ENCODE measurements at places on chromosomes 16 and 17.
A peak's percentile ranks its signal among the peaks of the same experiment; 100 is the strongest.

- DNase-seq = no peak
Observed at GRCh38 chr16:82730901-82731300, 104.1 kb downstream of the CDH13 start.

DNA sequence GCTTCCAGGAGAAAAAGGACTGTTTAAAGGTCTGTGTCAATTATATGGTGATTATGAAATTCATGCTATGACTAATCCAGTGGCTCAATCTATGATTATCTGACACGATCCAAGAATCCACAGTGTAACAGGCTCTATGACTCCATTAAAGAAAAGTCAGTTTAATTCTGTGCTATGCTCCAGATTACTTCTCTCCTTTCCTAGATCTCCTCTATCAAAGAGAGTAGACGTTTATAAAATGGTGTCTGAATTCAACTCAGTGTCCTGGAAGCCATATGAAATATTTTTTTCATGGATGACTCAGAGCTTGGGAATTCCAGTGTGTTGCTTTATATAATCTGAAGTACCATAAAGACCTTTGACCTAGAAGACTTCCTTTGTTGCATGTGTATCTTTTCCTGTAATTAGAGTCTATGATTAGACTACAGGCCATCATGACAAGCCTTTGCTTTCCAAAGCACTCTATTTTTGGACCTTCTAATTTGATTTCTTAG, 27.0 kb upstream of the NF1 start:
- DNase-seq = peak; percentile 90

GRCh38 chr17:8695241-8695640, 49.4 kb downstream of the CCDC42 start:
- no peak for DNase-seq

DNA sequence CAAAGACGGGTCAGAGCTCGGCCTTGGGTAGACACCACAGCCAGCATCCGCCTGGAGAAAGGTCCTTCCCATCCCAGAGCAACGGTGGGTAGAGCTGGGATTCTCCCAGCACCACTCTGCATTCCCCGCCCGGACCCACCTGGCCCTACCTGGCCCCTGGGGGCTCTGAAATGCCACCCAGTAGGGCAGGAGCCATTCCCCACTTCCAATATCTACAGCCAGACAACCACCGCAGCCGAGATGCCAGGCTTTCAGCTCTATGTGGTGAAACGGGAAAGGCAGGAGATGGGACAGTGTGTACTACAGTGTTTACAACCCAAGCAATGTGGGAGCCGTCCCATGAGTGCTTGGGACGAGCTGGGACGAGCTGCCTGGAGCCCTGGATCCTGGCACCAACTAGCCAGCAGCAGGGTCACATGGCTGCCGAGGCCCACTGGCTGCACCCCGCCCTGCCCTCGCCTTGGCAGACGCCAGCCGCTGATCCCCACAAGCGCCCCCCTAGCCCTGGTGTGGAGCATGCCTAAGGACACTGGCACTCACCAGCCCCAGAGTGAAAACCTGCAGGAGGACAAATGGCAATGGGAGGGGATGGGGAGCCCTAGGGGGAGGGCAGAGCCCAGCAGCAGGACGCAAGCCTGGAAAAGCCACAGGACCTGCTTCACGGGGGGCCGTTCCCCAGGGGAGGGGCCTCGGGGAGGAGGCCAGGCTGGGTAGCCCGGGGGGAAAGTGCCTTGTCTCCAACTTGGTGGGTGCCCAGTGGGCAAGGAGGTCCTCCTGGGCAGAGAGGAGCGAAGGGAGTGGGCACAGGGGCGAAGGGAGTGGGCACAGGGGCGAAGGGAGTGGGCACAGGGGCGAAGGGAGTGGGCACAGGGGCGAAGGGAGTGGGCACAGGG, 13.5 kb downstream of the TMC6 start:
- DNase-seq = no peak

GRCh38 chr17:13592427-13592826, 9.3 kb downstream of the HS3ST3A1 start:
- DNase-seq = no peak

GRCh38 chr16:84914273-84914672, 94.5 kb downstream of the CRISPLD2 start:
- DNase-seq = no peak

DNA sequence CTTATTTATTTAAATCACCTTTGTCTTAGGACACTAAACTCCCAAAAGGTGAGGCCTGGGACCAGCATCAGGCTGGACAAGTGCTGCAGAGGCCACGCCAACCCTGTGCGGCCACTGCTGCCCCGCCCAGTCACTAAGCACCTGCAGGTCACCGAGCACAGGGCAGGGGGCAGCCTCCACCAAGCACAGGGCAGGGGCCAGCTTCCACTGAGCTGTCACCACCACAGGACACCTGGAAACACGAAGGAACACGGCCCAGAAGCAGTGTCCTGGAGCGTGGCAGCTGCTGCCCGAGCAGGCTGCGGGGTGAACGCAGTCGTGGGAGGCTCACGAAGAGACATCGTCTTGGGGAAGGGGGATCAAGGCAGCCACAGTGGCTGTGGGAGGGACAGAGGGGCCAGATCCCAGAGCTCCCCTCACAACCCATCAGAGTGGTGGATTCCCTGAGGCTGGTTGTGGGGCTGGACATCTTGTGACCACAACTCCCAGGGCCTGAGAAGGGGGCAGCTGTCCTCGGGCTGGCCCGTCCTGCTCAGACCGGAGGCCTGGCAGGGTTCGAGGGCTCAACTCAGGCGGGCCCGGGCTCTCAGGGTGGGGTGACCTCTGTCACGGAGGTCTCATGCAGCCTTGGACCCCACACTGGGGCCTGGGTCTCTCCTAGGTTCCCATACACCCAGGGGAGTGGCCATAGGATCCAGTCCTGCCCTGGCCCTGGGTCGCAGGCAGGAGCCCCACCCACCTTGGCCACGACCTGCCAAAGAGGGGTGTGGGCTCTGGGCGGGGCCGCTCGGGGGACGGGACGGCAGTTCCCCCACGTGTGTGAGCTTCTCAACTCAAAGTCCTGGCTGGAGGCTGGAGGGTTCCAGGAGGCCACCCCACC, 18.7 kb downstream of the RAB40B start:
- DNase-seq = no peak

GRCh38 chr16:23858542-23858941, 22.8 kb downstream of the PRKCB start:
- no peak for DNase-seq

DNA sequence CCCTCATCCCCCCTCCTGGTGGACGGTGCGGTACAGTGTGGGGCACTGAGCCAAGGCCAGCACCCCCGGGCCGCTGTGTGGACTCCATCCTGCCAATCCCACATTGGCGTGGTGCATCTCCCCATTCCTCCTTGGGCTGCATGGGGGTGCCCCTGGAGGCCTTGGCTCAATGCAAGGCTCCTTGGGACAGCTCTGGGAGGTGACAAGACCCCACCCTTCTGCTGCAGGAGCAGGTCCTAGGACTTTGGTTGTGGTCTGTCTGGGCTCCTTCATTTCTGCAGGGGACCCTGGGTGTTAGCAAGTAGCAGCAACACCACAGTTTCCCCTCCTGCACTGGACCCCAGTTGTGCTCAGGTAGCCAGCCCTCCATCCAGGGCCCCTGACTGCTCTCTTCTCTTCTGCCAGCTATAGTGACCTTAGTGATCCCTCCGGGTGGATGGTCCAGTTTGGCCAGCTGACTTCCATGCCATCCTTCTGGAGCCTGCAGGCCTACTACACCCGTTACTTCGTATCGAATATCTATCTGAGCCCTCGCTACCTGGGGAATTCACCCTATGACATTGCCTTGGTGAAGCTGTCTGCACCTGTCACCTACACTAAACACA, 1.3 kb downstream of the PRSS21 start:
- DNase-seq = no peak

DNA sequence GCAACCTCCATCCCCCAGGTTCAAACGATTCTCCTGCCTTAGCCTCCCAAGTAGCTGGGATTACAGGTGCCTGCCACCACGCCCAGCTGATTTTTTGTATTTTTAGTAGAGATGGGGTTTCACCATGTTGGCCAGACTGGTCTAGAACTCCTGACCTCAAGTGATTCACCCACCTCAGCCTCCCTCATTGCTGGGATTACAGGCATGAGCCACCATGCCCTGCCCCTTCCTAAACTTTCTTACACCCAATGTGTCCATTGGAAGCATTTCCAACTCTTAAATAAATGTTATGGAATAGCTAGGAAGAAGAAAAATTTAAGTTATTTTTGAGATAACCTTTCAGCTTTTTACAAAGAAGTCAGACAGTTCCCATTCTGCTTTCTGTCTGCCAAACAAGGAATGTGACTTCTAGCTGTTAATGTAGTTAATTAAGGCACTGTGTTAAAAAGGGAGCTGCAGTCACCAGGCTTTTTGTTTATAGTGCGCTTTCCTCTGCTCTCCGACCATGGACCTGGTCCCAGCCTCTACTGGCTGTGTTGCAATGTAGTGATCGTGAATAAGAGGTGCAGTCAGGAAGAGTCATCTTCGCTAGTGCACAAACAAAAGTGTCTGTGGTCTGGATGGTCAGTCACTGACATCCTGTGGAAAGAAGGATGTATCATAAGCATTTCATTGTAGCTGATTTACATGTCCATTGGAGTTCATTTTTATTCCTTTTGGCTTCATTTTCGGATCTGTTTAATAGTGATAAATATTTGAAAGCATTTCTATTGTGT, 39.7 kb downstream of the USP10 start:
- peak; percentile 77 for DNase-seq

DNA sequence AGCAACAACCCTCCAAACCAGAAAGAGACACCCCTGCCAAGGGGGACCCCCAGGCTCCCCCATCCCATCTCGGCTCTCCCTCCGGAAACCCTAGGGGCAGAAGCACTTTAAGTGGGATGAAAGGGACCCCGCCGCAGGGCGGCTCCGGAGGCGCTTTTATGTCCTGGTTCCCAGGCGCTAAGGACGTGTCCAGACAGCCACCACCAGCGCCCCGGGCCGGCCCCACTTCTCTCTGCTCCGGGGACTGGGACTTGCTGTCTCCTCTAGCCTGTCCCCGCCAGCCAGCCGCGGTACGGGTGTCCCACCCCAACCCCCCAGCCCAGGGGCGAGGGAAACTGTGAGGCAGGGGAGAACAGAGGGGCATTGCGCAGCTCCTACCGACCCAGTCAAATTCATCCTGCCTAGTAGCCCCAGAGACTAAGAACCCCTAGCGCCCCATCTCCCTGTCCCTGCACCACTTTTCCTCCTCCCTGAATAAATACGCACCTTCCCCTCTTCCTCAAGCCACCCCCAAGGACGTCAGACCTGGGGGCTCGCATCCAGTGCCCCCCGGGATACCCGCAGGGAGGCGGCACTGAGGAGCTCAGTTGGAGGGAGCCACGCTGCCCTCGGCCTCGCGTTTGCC, 4.1 kb downstream of the SP6 start:
- DNase-seq = no peak

GRCh38 chr17:17971431-17972125, 622 bp downstream of the TOM1L2 start:
- peak; percentile 27 for DNase-seq

DNA sequence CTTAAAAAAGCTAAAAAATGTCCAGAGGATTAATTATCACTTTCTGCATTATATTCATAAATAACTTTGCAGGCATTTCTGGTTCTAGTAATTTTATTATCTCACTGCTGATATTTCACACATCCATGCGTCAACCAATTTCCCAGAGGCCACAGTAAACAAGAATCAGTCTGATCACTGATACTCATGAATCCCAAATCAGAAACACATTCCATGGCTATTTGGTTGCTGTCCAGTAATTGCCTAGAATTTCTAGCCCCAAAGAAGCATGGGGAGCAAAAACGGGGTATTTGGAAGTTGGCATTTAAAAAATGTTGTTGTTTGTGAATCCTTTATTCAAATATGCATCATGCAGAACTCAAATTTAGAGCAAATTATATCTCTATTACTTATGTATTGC, 244.8 kb downstream of the CDH8 start:
- peak; percentile 61 for DNase-seq

DNA sequence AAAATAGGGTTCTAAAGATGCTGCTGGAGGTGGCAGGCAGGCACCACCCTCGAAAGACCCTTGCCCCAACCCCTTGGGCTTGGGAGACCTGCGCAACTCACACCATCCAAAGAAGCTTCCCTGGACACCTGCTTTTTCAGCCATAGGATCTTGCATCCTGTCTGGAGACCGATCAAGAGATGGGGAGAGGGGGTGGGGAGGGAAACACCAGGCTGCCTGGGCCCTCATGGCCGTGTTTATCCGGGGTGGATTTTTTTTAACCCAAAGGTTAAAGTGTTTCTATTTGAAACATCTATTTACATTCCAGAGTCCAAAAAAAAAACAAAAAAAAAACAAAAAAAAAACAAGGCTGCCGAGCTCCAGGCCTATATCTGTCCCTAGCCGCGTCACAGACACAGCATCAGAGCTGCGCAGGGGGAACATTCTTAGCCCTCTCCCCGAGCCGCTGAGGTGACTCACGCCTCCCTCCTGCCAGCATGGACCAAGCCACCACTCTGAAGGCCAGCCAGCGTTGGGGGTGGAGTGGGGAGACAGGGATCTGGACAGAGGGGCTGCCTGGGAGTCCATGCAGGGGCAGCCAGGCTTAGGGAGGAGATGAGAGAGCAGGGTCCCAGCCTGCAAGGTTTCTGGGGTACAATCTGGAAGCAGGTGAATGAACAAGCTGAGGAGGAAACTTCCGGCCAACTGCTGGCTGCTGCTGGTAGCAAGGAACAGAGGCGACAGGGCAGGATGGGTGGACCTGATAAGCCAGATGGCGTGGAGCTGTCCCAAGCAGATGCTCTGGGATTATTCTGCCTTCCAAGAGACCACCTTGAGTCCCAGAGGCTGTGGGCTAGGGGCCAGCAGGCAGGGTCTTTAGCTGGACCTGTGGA, 14.8 kb downstream of the HDAC5 start:
- peak; percentile 99 for DNase-seq
